ENCODE measurements at places on chromosomes 6 and 20. TPM values are rescaled to one million over a fixed set of nuclear protein-coding genes. Genes with fewer than 3 reads are reported as not detected.
A peak's percentile ranks its signal among the peaks of the same experiment; 100 is the strongest.

DNA sequence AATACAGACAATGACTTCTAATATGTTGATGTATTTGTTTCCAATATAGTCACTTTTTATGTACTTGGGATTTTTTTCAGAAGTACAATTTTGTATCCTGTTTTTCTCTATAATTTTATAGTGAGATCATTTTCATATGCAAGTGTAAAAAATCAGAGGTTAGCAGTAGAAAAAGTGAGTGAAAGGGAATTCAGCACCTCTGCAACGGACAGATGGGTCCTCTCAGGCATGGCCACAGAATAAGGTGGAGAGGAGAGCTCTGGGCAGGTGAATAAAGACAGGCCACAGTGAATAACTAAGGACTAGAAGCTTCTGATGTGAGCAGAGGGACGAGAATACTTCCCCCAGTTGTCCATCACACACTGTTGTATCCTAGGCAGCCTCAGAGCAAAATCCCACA is 210.1 kb upstream of the CNR1 start:
- H3K4me3 ChIP-seq: no peak overlapping the region
- no peaks in the 10 kb centered on the region for H3K27me3 ChIP-seq
- H3K36me3 ChIP-seq: no peaks in the 10 kb centered on the region
- H3K27ac ChIP-seq: no peak overlapping the region
- no peaks in the 10 kb centered on the region for H3K4me1 ChIP-seq

DNA sequence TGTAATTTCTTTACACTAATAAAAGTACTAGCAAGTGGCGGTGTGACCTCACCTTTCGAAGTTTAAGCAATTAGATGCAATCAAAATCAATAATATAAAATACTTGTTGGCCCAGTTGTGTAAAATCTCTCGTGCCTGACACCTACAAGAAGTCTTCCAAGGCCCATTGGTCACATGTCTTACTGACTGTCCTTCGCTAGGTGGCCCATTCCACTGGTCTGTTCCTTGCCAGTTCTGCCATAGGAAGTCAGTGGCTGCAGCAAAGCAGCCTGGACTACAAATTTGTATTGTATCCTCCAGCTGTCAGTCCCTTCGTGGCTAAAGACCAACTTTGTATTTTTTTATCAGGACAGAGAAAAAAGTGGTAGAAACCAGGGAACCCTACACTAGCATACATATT is 61.8 kb downstream of the CYB5R4 start:
- no peak overlapping the region for H3K4me3 ChIP-seq
- H3K36me3 ChIP-seq: peaks cover 38% of the 10 kb centered on the region
- DNase-seq: no peak
- peaks cover 3% of the 10 kb centered on the region for H3K4me1 ChIP-seq

Gene TNNC2
- 0.77 TPM for polyA plus RNA-seq

Gene SLC25A27
- polyA plus RNA-seq: not detected

Gene NTSR1
- not detected for polyA plus RNA-seq

Gene ZNF165
- 0.35 TPM for polyA plus RNA-seq

GRCh38 chr6:7323074-7323473 is 10.1 kb upstream of the SSR1 start:
- H3K36me3 ChIP-seq: peaks cover 8% of the 10 kb centered on the region
- peaks cover 5% of the 10 kb centered on the region for H3K27me3 ChIP-seq
- peaks cover 3% of the 10 kb centered on the region for H3K4me1 ChIP-seq

GRCh38 chr6:97901531-97901930 is 618.5 kb upstream of the MMS22L start:
- no peaks in the 10 kb centered on the region for H3K27me3 ChIP-seq
- no peak for DNase-seq

Gene VGLL2
- not detected for polyA plus RNA-seq

- H3K27me3 ChIP-seq: peaks cover 8% of the 10 kb centered on the region
- no peaks in the 10 kb centered on the region for H3K36me3 ChIP-seq
- no peak overlapping the region for H3K27ac ChIP-seq
- no peak overlapping the region for H3K4me3 ChIP-seq
- H3K4me1 ChIP-seq: no peaks in the 10 kb centered on the region
Measured at GRCh38 chr20:17775600-17775999, 75.8 kb downstream of the BANF2 start.

DNA sequence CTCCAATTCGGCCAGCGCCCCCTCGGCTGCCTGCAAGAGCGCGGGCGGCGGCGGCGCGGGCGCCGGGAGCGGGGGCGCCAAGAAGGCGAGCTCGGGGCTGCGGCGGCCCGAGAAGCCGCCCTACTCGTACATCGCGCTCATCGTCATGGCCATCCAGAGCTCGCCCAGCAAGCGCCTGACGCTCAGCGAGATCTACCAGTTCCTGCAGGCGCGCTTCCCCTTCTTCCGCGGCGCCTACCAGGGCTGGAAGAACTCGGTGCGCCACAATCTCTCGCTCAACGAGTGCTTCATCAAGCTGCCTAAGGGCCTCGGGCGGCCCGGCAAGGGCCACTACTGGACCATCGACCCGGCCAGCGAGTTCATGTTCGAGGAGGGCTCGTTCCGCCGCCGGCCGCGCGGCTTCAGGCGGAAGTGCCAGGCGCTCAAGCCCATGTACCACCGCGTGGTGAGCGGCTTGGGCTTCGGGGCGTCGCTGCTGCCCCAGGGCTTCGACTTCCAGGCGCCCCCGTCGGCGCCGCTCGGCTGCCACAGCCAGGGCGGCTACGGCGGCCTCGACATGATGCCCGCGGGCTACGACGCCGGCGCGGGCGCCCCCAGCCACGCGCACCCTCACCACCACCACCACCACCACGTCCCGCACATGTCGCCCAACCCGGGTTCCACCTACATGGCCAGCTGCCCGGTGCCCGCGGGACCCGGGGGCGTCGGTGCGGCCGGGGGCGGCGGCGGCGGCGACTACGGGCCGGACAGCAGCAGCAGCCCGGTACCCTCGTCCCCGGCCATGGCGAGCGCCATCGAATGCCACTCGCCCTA is 963 bp downstream of the FOXF2 start:
- H3K4me3 ChIP-seq: no peak overlapping the region
- peaks cover 9% of the 10 kb centered on the region for H3K4me1 ChIP-seq
- H3K27ac ChIP-seq: no peak overlapping the region
- DNase-seq: no peak
- peaks cover 42% of the 10 kb centered on the region for H3K27me3 ChIP-seq

Gene CASS4
- polyA plus RNA-seq: 3.2 TPM

GRCh38 chr20:33553516-33553915 is 63.6 kb downstream of the CBFA2T2 start:
- peak overlapping the region; percentile 83 for H3K27ac ChIP-seq
- H3K4me3 ChIP-seq: no peak overlapping the region
- peaks cover 12% of the 10 kb centered on the region for H3K4me1 ChIP-seq
- H3K36me3 ChIP-seq: peaks cover 8% of the 10 kb centered on the region

DNA sequence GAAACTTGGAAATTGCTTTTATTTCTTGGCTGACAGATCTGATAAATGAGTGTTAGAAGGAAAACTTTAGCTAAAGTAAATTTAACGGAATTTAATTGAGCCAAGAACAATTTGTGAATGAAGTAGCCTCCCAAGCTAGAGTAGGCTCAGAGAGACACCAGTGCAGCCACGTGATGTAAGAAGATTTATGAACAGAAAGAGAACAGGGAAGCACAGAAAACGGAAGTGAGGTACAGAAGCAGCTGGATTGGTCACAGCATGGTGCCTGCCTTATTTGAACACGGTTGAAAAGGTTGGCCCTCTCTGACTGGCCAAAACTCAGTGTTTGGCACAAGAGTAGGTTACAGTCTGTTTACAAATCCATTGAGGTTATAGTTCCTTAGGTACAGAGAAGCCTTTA is 29.5 kb upstream of the IFNGR1 start:
- H3K36me3 ChIP-seq: peaks cover 3% of the 10 kb centered on the region
- H3K4me3 ChIP-seq: no peak overlapping the region
- H3K27me3 ChIP-seq: peaks cover 2% of the 10 kb centered on the region
- H3K4me1 ChIP-seq: no peaks in the 10 kb centered on the region
- no peak for DNase-seq
- H3K27ac ChIP-seq: no peak overlapping the region

GRCh38 chr6:26534681-26535465 is 3.3 kb upstream of the HMGN4 start:
- no peak overlapping the region for H3K27ac ChIP-seq
- peaks cover 39% of the 10 kb centered on the region for H3K27me3 ChIP-seq
- no peak for DNase-seq
- peaks cover 69% of the 10 kb centered on the region for H3K4me1 ChIP-seq
- no peak overlapping the region for H3K4me3 ChIP-seq

GRCh38 chr6:134585517-134585873 is 267.6 kb upstream of the SGK1 start:
- H3K27ac ChIP-seq: no peak overlapping the region
- H3K4me3 ChIP-seq: no peak overlapping the region
- no peaks in the 10 kb centered on the region for H3K4me1 ChIP-seq
- no peak for DNase-seq
- no peaks in the 10 kb centered on the region for H3K27me3 ChIP-seq
- no peaks in the 10 kb centered on the region for H3K36me3 ChIP-seq

DNA sequence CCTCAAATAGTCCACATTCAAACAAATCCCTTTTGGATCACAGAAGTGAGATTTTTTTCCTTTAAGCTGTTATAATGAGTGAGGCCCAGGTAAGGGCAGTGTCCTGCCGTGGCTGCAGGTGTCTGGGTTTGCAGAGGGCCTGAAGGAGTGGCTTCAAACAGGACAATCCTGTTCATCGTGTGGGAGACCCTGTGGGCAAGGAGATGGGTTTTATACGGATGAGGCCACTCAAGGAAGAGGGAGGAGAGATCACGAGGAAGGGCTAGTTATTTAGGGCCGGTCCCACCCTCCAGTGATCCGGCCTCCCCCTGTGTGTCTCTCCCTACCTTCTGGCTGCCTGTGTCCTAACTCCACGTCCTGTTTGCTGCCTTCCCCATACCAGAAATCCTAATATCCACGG is 33.8 kb downstream of the PPP1R14C start:
- H3K4me1 ChIP-seq: peaks cover 7% of the 10 kb centered on the region
- H3K36me3 ChIP-seq: no peaks in the 10 kb centered on the region
- H3K27me3 ChIP-seq: no peaks in the 10 kb centered on the region
- DNase-seq: no peak
- H3K4me3 ChIP-seq: no peak overlapping the region
